ENCODE measurements at places on chromosomes 4 and X.

DNA sequence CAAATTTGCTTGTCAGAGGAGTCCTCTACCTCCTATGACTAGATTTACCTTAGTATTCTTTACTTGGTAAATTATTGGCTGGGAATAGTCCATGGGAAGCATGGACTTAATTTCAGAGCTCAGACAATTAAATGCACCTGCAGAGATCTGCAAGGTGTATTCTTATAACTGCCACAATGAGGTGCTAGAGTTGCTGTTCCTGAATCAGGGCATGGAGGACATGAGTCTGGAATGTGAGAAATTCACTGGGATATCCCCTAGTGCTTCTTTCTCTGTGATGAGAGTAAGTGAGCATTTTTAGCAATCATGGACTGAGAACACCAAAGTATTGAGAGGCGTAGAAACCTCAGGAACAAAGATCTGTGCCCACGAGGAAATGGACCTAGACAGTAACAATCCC, 32.9 kb upstream of the GRID2 start:
- peak; percentile 7 for DNase-seq

DNA sequence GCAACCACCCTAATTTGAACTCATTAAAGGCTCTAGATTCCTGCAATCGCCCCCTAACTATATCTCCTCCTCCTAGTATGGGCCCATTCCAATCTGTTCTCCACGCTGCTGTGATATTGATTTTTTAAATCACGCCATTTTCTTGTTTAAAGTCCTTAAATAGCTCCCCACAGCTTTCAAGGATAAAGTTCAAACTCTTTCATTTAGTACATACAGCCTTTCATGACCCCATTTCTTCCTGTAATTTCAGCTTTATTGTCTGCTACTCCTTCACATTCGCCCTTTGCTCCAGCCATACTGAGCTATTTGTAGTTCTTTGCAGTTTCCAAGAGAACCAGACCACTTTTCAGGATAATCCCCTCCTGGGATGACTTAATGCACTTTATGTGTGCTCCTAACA, 118.5 kb downstream of the GC start:
- no peak for DNase-seq

DNA sequence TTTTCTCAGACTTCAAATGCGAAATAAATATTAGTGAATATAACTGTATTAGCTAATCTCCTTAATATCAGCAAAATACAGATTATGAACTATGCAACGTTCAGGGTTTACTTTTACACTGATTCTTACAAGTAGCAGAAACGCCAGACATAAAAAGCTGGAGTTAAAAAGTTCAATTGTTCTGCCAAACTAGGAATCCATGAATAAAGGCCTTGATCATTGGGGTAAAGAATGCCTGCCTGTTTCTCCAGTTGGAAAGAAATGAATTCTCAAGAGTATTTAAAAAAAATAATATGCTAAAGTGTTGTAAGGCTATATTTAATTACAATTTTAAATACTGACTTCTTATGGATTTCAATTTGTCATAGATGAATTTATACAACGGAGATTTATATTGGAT, 612.2 kb downstream of the DMD start:
- DNase-seq: no peak

DNA sequence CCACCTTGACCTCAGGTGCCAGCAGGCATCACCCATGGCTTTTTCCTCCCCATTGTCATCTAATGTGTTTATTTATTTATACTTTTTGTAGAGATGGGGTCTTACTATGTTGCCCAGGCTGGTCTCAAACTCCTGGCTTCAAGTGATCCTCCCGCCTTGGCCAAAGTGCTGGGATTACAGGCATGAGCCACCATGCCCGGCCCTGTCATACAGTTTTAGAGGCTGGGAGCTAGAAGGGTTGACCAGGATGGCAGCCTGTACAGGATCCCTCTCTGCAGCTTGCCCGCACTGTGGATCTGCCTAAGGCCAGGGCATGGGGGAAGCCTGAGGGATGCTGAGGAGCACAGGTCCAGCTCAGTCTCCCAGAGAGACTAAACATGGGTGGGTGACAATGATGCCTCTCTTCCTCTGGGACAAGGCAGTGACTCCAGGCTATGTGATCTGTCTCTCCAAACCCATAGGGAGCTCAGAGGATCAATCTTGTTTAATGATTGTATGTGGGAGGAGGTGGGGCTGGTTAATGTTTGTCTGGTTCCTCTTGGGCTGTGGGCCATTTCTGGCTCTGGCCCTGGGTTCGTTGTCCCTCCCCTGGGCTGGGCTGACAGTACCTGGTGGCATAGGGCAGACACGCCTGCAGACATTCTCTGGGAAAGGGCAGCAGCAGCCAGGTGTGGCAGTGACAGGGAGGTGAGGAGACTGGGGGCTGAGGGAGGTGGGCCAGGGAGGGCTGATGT, 8.3 kb upstream of the GJB1 start:
- no peak for DNase-seq

GRCh38 chr4:107472265-107472948, 247.6 kb downstream of the PAPSS1 start:
- no peak for DNase-seq

- DNase-seq: no peak
These were observed 4.0 kb downstream of the C4orf46 start for GRCh38 chr4:158667651-158668198.

DNA sequence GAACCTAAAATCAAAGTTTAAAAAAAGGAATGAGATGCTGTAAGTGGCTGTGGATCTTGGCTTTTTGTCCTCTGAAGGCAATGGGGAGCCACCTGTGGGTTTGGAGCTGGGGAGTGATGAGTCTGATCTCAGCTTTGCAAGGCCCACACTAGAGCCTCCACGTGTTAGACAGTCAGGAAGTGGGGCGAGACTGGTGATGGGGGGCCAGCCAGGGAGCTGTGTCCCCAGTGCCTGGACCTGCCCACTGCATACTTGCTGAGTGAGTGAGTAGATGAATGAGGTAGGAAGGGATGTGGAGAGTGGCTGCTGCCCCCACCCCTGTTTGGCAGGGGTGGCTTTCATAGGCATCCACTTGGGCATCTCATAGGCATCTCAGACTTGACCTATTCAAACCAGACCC, 84.0 kb downstream of the NHSL2 start:
- DNase-seq: peak; percentile 28

DNA sequence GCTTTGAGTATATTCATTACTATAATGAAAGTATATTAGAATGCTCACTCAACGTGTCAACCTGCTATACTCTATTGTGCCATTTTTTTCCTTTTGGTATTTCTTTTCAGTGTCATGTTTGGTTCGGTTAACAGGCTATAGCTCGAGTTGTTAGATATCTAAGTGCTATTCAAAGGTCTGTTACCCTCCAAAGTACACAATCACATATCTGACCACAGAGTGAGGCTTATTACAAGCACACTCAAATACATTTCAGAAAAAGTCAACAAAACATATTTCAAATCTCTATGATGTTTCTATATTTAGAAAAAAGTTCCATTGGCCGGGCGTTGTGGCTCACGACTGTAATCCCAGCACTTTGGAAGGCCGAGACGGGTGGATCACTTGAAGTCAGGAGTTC, 32.8 kb downstream of the WNK3 start:
- no peak for DNase-seq

- DNase-seq: peak; percentile 36
These were observed 562.2 kb downstream of the ZIC3 start for GRCh38 chrX:138128027-138128671.

DNA sequence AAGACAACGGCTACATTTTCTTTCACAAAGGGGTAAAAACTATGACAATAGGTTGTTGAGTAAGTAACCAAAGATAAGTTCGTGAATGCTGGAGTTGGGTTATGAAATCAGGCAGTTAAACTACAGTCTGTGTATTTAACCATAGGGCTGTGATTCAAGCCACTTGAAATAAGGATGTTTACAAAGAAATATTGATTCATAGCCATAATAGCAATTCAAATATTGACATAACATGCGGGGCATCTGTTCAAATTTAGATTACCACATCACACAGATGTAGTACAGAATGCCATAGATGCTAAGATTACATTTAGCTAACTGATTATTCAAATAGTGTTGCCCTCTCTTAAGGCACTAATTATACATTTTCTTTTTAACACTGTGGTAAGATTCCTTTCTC, 364.1 kb downstream of the FSTL5 start:
- no peak for DNase-seq

- DNase-seq: no peak
These were observed 680.7 kb upstream of the BOD1L1 start for GRCh38 chr4:14308229-14308651.

GRCh38 chrX:79524642-79525041, 157.5 kb upstream of the ITM2A start:
- no peak for DNase-seq

DNA sequence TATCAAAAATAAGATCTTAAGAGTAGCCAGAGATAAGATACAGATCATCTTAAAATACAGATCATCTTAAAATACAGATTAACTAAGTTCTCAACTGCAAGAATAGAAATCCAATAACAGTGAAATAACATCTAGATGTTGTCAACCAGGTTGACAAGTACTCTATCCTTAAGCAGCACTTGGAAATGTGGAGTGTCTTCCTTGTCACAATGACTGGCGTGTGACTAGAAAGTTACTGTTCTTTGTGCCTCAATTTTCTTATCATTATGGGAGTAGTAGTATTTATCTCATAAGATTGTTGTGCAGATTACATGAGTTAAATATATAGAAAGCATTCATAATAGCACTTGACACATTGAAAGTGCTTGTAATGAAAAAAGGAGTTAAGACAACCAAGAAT, 25.8 kb upstream of the HPGDS start:
- DNase-seq: no peak

GRCh38 chr4:105417624-105418023, 56.2 kb downstream of the PPA2 start:
- DNase-seq: no peak

DNA sequence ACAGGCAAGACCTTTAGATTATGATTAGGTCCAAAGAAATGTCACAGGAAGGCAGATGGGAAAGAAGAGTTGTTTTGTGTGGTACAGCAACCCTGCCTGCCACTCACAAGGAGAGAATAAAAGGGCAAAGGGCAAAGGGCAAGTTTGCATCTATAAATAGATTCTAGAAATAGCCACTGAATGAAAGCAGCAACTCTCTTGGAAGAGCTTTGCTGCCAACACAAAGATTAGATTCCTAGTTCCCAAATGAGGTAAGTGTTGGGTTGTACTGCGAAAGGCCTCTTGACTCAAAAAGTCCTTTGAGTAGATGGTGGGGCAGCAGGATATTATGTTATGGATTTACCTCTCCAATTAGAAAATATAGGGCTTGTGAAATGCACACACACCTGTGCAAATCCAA, 61.2 kb downstream of the MOSPD2 start:
- no peak for DNase-seq

- DNase-seq: no peak
These were observed 293.9 kb downstream of the BMPR1B start for GRCh38 chr4:95051702-95052020.

DNA sequence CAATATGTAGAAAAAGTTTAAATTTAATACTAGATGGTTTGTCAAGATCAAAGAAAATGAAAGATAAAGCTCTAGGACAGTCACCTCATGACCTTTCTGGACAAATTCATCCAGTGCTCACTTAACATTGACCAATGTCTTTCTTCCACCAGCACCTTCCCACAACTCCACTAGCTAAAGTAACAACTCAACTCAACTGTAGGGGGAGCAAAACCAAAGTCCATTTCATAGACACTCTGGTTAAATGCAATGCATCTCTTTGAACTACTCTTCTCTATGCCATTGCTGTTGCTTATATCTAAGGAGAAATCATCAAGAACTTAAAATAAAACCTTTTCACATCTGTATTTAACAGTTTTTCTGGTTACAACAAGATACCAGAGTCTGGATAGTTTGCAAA, 25.1 kb downstream of the UGT2B4 start:
- no peak for DNase-seq

- peak; percentile 91 for DNase-seq
These were observed 81.8 kb downstream of the FRYL start for GRCh38 chr4:48698029-48698971.

GRCh38 chr4:66187175-66187720, 517.0 kb upstream of the EPHA5 start:
- no peak for DNase-seq

- DNase-seq: no peak
These were observed 58.3 kb downstream of the GPRIN3 start for GRCh38 chr4:89249313-89249712.

DNA sequence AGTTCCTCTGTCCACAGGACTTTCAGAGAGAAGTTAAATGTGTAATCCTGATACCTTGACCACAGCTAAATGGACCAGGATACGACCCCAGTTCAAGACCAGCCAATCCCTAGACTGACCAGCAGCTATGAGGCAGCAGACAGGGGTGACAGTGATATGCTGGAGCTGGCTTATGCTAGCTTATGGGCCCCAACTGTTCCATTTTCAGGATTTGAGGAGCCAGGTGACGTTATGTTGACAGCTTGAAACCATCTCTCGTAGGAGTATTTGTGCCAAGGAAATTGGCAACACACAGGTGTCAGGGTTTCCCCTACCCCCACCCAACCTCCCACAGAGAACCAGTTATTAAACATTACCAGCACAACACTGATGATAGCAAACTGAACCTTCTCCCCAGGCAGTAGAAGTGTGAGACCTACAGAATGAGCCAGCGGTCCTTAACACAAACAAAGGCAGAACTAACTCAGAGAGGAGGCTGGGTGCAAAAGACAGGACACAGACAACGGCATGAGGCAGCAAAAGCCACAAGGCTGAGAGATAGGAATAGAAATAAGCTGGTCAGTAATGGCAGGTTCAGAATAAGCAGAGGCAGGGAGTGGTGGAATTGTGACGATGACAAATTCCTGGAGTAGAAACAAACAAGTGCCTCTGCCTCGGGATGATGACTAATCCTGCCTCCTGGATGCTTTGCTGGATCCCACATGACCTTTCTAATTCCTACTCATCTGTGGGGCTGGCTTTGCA, 85.6 kb upstream of the CPEB2 start:
- peak; percentile 25 for DNase-seq

DNA sequence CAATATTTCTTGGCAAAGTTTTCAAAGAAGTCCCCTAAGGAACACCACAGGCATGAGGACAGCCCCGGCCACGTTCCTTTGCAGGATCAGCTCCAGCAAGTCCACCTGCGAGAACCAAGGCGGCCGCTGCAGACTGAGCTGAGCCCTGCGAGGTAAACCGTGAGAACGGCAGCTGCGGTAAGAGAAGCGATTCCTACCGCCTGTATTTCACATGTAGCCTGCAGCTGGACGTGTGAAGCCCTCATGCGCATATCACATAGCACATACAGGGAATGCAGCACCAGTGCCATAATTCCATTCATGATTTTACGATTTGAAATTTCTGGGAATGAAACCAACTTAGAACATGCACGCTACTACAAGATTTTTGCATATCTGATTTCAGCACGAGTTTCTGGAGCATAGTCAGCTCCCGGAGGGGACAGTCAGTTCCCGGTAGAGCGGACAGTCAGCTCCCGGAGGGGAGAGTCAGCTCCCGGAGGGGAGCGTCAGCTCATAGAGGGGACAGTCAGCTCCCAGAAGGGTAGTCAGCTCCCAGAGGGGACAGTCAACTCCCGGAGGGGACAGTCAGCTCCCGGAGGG, 41.7 kb downstream of the FGFRL1 start:
- DNase-seq: peak; percentile 88

GRCh38 chr4:7251321-7251720, 59.0 kb downstream of the SORCS2 start:
- no peak for DNase-seq

Measured in fibroblast of upper back skin (primary cell).